Thymus (tissue), 14 donors: ENCODE measurements at places on chromosomes 1 and 21. TPM values are rescaled to one million over a fixed set of nuclear protein-coding genes. Genes with fewer than 3 reads are reported as not detected.

Gene WDR47
- 10.8 TPM for total RNA-seq

GRCh38 chr1:64516301-64516700 is 46.4 kb downstream of the CACHD1 start:
- DNase-seq: no peak

Gene FCAMR
- 0.19 TPM for total RNA-seq

GRCh38 chr1:3545363-3546047 is 65.8 kb downstream of the MEGF6 start:
- no peak for DNase-seq

Gene KISS1
- 0.90 TPM for total RNA-seq

DNA sequence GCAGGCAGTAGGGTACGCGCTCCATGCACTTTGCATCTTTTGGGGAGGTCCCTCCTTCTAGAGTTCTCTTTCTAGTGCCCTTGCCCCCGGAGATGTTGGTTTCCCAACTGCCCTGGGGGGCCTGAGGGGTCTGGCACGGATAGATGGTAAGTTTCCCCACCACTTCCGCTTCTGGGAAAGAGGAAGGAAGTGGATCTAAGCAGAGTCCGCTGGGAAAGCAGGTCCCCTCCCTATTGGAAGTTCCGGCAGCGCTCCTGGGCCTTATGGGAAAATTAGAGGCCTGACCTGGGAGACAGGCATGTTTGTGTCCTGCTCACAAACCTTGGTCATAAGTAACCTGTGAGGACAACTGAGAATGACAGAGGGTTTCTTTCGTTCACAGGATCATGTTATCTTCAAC is 274.4 kb downstream of the RPS6KC1 start:
- no peak for DNase-seq

GRCh38 chr1:161932668-161933067 is 91.0 kb downstream of the OLFML2B start:
- no peak for DNase-seq

- DNase-seq: no peak
These were observed 119.4 kb upstream of the PRMT6 start for GRCh38 chr1:106937104-106937503.

DNA sequence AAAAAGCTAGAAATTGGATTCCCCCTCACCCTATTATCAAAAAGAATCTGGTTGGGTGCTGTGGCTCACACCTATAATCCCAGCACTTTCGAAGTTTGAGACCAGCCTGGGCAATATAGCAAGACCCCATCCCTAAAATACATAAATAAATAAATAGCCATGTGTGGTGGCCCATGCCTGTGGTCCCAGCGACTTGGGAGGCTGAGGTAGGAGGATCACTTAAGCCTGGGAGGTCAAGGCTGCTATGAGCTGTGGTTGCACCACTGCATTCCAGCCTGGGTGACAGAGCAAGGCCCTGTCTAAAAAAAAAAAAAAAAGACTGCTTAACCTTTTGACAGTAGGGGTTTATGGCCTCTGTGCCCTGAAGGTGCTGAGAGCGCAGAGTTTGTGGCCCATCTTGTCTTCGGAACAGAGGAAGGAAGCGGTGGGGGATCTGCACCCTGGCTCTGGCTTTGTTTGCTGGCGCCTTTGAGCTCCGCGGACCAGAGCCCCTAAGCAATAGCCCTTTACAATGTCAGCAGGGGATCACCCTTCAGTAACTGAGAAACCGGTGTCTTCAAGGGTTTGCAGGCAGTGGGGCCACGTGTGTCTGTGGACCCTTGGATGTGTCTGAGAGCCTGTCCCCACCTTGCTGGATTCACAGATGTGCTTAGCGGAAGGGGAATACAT is 22.1 kb downstream of the SLC2A7 start:
- no peak for DNase-seq

DNA sequence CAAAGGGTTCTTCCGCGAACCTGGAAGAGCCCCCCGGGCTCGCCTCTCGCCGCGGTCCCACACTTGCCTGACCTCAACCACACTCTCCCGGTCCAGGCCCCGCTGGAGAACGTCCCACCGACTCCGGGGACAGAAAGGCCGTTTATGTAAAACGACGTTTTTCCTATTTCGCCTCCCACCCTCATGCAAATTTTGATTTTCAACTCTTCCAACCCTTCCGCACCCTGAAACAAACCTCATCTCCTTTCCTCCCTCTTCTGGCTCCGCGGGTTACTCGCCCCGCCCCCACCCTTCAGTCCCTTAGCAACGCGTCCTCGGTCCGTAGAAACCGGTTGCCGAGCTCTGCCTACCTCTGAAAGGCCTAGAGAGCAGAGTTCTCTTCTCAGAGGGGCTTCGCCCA is at the start of gene C1orf141:
Gene C1orf141 (minus strand): TSS at position 276 of the 400 bp plus-strand sequence. CDS start 7,730 bp downstream, outside the sequence.
- DNase-seq: peak; percentile 41

DNA sequence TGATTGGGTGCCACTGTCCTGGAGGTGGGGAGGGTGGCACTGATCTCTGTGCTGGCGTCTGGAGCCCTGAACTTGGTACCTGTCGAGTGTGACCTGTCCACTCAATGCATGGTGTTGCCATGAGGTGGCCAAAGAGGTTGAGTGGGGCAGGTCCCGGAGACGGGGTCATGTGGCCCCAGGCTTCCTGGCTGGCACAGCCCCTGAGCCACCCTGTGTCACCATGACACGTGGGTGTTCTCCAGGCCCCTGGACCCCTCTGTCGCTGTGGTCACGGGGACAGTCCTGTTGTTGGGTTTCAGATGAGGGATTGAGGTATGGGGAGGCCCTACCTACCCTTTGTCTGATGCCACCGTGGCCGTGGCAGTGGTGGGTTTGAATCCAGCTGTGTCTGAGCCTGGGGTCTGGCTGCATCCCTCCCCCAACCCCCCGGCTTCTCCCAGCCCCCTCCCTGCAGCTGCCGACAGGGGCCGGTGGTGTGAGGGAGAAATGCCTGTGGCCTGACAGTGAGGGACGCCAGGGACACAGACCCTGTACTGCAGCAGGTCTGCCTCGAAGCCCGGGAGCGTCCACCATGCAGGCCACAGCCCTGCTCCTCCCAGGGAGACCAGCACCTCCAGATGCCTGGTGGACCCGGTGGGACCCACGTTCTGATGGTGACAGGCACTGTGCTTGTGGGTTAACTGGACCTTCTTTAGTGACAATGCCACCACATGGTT is 12.0 kb downstream of the TRPM2 start:
- DNase-seq: no peak

DNA sequence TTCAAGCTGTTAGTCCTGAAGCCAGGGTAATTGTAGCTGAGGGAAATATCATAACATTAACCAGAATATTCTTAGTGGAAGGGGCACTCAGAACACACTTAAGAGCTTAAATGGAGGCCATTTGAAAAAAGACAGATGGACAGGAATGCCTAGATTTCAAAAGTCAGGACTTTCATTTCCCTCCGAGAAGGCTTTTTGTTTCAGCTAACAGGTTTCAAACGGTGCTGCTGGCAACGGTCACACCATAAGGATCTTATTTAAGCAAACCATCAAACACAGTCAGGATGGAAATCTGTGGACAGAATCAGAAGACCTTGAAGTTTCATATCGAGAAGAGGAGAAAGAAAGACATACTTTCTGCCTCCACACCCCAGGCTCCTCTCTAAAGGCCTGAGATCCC is 70.1 kb downstream of the SLC66A1 start:
- DNase-seq: no peak

- no peak for DNase-seq
These were observed 32.8 kb upstream of the EPS15 start for GRCh38 chr1:51551848-51552296.

GRCh38 chr1:94668528-94668927 is 127.0 kb upstream of the F3 start:
- no peak for DNase-seq

Gene DCDC2B
- not detected for total RNA-seq

DNA sequence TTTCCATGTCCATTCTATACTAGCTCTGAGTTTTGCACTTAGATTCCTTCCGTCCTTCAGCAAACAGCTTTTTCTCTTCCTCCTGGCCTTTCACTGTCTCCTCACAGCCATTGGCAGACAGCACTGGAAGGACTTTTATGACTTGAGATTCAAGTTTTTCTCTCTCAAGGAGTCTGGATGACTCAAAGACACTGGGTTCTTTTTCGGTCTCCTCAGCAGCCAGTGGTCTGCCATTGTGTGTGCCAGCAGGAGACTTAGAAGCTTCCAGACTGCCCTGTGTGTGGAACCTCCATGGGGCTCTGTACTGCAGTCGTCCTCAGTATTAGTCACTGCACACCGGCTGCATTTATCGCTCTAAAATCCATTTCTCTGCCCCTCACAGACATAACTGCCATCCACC is 30.5 kb downstream of the NTNG1 start:
- DNase-seq: no peak

Gene PCP4L1
- total RNA-seq: 2.4 TPM

GRCh38 chr1:10830961-10831668 is 34.7 kb upstream of the CASZ1 start:
- DNase-seq: no peak

Gene ZNF691
- total RNA-seq: 12.5 TPM

DNA sequence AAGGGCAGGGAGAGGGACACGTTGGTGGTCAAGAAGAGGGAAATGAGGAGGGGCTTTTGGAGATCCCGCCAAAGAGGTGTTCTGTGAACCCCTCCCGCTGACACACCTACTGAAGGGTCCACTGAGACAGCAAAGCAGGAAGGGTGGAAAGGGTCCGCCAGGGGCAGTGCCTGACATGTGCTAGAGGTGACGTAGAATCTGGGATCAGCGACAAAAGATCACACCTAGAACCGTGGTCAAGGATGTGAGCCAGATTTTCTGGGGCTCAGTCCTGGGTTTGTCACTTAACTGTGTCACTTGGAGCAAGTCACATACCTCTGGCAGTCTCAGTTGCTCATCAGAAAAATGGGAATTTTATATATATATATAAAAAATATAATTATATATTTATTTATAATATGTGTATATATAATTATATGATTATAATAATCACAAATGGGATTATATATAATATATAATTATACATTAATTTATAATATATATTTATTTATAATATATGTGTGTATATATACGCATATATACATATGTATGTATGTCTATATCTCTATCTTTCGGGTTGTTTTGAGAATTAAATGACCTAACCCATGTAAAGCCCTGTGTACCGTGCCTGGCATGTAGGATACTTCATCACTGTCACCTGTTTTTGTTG is 35.0 kb upstream of the ATP5PO start:
- DNase-seq: no peak

Gene PPOX
- total RNA-seq: 19.9 TPM

- no peak for DNase-seq
These were observed 26.7 kb downstream of the MIA3 start for GRCh38 chr1:222644636-222644980.

GRCh38 chr1:208280681-208281450 is 36.7 kb upstream of the PLXNA2 start:
- DNase-seq: no peak

Gene APCS
- total RNA-seq: 0.05 TPM

DNA sequence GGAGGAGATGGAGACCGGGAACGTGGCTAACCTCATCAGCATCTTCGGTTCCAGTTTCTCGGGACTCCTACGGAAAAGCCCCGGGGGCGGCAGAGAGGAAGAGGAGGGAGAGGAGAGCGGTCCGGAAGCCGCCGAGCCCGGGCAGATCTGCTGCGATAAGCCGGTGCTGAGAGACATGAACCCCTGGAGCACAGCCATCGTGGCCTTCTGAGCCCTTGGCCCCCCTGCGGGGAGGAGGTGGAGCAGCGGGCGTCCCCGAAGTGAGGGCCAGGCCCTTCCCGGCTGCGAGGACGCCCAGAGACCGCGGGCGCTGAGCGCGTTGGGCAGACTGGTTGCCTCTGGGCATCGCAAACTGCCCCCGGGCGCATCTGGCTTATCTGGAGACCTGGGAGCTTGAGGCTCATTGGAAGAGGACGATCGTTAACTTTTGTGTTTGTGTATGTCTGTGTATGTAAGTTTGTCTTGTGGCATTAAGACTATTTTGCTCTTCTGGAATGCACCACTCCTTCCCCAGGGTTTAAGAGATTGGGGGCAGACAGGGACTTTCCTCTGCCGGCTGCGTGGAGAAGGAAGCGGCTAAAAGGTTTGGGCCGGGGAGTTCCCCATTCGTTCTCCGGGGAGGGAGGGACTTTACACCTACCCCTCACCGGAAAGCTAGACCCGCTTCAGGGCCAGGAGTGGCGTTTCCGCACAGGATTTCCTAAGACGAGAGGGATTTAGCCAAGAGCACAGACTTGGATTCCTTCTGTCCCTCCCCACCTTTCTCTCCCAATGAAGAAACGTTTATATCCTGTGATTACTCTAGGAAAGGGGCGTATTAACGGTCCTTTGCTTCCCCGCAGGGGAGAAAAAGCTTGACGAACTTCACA is 1.4 kb downstream of the IER5 start:
- peak; percentile 77 for DNase-seq

DNA sequence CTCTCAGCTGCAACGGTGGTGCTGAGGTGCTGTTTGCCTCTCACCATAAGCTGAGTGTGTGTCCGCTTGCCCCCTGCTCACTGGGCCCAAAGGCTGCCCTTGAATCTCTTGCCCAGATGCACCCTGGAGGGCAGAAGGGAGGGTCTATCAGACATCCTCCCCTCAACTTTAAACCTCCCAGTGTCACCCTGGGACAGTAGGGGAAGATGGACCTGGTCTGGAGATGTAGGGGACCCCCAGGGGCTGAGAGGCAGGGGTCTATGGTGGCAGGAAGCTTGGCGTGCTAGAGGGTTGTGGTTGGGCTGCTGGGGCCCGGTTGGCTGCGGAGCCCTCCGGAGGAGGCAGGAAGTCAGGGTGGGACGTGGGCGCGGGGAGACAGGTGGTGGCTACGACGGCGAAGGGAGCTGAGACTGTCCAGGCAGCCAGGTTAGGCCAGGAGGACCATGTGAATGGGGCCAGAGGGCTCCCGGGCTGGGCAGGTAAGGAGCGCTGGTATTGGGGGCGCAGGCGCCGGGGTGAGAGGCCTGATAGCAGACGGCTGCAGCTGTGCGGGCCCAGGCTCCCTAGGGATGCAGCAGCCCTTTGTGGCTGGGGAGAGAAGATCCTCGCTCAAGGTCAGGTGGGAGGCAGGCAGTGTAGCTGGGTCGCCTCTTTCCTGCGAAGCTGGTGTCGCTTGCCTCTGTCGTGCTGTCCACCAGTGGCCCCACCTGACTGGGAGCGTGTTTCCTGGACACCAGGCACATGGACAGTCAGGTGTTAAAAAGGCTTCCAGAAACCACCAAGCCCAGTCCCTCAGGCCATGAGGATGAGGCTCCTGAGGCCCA is at the start of gene LCK:
Gene LCK (plus strand): TSS at position 373 of the 824 bp plus-strand sequence. CDS start 23,065 bp downstream, outside the sequence.
- DNase-seq: no peak

- no peak for DNase-seq
These were observed 8.9 kb upstream of the PDE9A start for GRCh38 chr21:42644223-42645208.

DNA sequence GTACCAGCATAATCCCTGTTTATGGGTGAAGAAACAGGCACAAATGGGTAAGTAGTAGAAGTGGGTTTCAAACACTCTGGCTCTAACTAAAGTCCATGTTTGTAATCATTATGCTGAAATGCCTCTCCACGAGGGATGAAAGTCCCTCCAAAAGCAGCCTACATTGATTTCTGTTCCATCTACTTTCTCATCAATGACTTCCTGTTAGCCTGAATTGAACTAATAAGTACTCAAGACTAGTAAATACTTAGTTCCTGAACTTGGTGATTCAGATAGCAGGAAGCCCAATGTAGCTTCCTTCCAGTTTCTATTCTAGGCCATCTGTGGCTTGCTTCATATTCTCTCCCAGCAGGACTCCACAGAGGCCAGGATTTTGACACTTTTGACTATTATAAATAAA is 11.3 kb upstream of the BACH1 start:
- no peak for DNase-seq

GRCh38 chr1:186183219-186183618 is 191.8 kb downstream of the TPR start:
- no peak for DNase-seq

GRCh38 chr21:35508139-35508888 is 459.2 kb upstream of the RUNX1 start:
- no peak for DNase-seq
